ENCODE measurements at places on chromosomes 4 and X. TPM values are rescaled to one million over a fixed set of nuclear protein-coding genes. Genes with fewer than 3 reads are reported as not detected.

NSG1 gene
- total RNA-seq, result 1.5 TPM

GRCh38 chr4:37767546-37767945, 58.9 kb upstream of the PGM2 start:
- H3K27ac ChIP-seq, result no peak overlapping the region
- H3K4me3 ChIP-seq, result no peak overlapping the region
- DNase-seq, result peak; percentile 83
- H3K27me3 ChIP-seq, result no peaks in the 10 kb centered on the region
- H3K36me3 ChIP-seq, result no peaks in the 10 kb centered on the region

RRAGB gene
- total RNA-seq, result 14.9 TPM

GRCh38 chrX:69221239-69222102, 56.2 kb upstream of the PJA1 start:
- no peaks in the 10 kb centered on the region for H3K27me3 ChIP-seq
- no peak overlapping the region for H3K4me3 ChIP-seq
- no peak overlapping the region for H3K27ac ChIP-seq
- no peaks in the 10 kb centered on the region for H3K4me1 ChIP-seq
- DNase-seq, result no peak

- H3K27ac ChIP-seq, result peak overlapping the region; percentile 67
- peaks cover 14% of the 10 kb centered on the region for H3K4me1 ChIP-seq
- no peak for DNase-seq
- H3K27me3 ChIP-seq, result no peaks in the 10 kb centered on the region
These were observed 14.6 kb downstream of the SMIM20 start for GRCh38 chr4:25928379-25929297.

S100G gene
- not detected for total RNA-seq

GRCh38 chrX:110241816-110242215, 76.1 kb downstream of the AMMECR1 start:
- no peaks in the 10 kb centered on the region for H3K36me3 ChIP-seq
- no peaks in the 10 kb centered on the region for H3K4me1 ChIP-seq
- DNase-seq, result no peak
- no peak overlapping the region for H3K4me3 ChIP-seq

DNA sequence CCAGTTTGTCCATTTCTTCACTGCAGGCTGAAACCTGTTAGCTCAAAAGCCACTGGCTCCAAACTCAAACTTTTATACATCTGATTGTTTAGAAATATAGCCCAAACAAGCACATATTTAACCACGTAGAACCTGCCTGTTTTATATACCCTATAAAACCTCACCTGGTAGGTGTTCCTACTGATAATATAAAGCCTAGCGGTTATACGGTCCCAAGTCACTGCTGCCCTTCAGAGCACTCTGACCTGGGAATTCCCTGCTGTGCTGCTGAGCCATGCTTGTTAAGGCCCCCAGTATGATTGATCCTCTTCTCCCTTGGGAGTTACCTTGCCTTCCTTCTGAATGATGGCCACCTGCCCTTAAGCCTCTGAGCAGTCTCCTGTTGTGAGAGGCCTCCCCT, 432.8 kb upstream of the LCORL start:
- H3K36me3 ChIP-seq, result no peaks in the 10 kb centered on the region
- H3K4me3 ChIP-seq, result no peak overlapping the region
- no peaks in the 10 kb centered on the region for H3K4me1 ChIP-seq

DNA sequence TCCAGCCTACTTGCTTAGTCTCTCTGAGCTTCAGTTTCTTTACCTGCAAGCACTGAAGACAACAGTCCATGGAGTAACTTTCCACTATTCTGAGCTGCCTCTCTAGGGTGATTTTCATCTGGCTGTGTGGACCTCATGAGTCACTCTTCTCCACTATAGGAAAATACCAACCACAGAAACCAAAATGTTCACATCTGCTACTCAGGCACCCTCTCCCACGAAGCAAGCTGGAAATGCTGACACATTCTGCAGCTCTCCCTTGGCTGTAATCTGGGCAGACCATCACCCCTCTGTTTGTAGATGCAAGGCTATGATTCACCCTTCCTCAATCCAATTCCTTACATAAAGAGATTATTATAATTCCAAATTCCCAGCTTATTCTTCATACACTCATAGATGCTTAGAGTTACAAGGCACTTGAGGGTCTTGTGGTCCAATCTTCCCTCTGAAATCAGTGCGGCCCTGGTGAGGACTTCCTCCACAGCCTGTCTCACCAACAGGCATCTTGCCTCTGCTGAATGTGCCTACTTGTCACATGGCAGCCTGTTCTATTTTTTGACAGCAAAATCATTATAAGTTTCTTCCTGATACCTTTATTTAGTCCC, 97.0 kb upstream of the LNX1 start:
- no peaks in the 10 kb centered on the region for H3K27me3 ChIP-seq
- no peak overlapping the region for H3K27ac ChIP-seq
- no peak overlapping the region for H3K4me3 ChIP-seq

TGIF2LX gene
- not detected for total RNA-seq

DNA sequence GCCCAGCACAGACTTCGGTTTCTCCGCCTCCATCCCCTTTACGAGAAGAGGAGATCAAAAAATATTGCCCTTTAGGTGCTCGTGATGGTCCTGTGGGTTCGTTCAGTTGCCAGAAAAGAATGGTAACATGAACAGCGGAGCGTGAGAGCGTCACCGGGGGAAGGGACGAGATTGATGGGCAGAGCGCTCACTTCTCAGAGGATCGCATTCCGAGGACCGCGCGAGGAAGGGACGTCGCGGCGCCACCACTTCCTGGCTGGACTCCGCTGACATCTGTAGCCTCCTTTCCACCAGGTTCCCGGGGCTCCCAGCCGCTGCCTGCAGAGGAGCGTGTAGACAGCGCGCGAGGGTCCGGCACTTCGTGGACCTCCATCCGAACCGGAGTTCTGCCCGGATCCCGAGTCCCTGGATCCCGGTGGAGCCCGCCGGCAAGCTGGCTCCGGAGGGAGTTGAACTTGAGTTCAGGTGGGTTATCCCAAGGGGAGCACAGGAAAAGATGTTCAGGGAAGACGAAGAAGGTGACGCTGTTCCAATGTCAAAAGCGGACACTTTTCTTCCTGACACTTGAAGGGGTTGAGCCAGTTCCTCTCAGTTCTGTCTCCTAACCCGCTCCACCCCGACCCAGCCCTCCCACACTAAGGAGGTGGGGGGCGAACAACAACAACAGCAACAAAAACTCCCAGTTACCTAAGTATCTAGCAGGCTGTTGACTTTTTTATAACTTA, 484 bp downstream of the GALNTL6 start:
- H3K27me3 ChIP-seq, result peaks cover 30% of the 10 kb centered on the region
- no peaks in the 10 kb centered on the region for H3K36me3 ChIP-seq

DNA sequence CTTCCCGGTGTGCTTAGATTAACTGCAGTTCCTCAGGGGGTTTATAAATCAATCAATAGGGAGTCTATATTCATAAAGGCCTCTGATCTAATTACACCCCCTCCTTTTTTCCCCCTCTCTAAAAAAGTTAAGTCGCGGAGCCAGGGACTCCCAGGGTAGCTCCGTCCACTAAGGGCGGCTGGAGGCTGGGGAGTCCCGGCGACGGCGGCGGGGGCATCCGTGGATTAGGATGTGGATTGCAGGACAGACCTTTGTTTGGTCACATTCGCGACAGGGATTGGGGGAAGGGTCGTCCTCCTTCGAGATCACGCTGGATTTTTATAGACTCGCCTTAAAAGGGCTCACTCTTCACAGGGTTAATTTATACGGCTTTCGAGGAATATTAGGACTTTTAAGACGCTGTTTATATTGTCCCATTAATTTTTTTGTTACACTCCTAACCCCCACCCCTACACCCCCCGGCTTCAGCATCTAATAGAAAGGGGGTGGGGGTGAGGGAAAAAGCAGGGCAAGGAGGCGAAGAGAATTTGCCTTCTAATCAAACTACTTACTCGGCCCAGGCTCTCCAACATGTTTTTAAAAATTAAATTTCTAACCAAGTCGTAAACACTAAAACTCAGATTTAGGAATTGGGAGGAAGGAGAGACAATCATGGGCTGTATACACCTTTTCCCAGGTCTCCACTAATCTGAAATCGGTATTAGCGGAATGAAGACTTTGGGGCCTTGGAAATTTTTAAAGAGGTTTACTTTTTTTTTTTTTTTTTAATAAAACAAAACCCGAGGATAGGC, 8.5 kb downstream of the PITX2 start:
- H3K4me3 ChIP-seq, result no peak overlapping the region
- peaks cover 6% of the 10 kb centered on the region for H3K4me1 ChIP-seq
- H3K27ac ChIP-seq, result no peak overlapping the region
- peaks cover 93% of the 10 kb centered on the region for H3K27me3 ChIP-seq

BGN gene
- total RNA-seq, result 205 TPM

GPRASP1 gene
- 5.5 TPM for total RNA-seq

SUPT20HL1 gene
- not detected for total RNA-seq

DNA sequence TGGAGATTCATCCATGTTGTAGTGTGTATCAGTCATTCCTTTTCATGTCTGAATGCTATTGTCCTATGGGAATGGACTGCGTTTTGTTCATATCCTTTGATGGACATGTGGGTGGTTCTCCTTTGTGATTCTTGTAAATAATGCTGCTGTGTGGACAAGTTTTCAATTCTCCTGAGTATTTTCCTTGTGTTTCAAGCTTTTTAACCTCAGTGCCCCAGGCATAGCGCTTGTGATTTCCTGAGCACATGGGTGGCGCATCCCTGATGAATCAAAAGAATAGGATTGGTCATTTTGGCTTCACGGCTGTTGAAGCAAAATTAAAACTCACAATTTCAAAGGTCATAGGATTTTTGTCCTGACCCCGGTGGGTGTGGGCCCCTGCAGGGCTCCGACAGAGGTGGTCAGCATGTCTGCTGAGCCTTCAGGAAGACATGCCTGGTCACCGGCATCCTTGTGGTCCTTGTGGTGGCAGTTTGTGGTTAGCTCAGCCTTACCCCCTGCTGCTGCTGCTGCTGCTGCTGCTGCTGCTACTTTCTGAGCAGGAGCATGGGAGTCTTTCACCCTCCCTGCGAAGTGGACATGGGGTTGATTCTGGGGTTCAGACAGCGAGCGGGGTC, 30.0 kb downstream of the SHROOM2 start:
- no peak overlapping the region for H3K27ac ChIP-seq
- H3K4me1 ChIP-seq, result no peaks in the 10 kb centered on the region
- H3K4me3 ChIP-seq, result no peak overlapping the region
- H3K36me3 ChIP-seq, result no peaks in the 10 kb centered on the region
- no peak for DNase-seq
- no peaks in the 10 kb centered on the region for H3K27me3 ChIP-seq

DNA sequence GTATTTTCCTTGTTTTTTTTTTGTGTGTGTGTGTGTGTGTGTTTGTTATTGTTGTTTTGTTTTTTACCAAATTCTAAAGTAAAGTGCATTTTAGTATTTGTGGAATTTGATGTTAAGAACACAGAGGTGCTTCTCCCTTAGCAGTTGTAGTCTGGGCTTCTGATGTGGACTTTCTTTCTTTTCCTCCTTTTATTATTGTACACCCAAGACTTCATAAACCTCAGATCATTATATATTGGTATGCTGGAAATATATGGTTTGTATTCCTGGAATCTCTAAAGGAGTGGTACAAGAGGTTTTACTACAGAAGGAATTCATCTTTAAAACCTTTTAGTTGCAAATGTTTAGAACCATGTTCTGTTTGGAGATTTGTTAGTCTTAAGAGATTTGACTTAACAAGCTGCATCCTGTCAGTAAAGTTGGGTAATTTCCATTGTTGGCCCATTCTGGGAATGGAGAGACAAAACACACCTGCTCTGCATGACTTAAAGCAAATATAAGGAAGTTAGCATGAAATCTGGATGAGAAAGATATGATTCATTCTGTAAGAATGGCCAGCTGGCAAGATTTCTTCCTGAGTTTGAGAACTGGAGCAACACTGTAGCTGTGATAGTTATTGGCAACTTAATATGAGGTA, 64.0 kb downstream of the SMAD1 start:
- H3K27me3 ChIP-seq, result no peaks in the 10 kb centered on the region
- peak overlapping the region; percentile 17 for H3K27ac ChIP-seq
- peaks cover 12% of the 10 kb centered on the region for H3K36me3 ChIP-seq
- H3K4me1 ChIP-seq, result peaks cover 13% of the 10 kb centered on the region
- H3K4me3 ChIP-seq, result no peak overlapping the region
- DNase-seq, result no peak

GRCh38 chr4:48321312-48321711, 20.0 kb upstream of the SLAIN2 start:
- no peaks in the 10 kb centered on the region for H3K27me3 ChIP-seq
- no peaks in the 10 kb centered on the region for H3K36me3 ChIP-seq
- H3K4me3 ChIP-seq, result no peak overlapping the region
- H3K27ac ChIP-seq, result no peak overlapping the region
- H3K4me1 ChIP-seq, result no peaks in the 10 kb centered on the region
- no peak for DNase-seq

ESX1 gene
- total RNA-seq, result not detected

DNA sequence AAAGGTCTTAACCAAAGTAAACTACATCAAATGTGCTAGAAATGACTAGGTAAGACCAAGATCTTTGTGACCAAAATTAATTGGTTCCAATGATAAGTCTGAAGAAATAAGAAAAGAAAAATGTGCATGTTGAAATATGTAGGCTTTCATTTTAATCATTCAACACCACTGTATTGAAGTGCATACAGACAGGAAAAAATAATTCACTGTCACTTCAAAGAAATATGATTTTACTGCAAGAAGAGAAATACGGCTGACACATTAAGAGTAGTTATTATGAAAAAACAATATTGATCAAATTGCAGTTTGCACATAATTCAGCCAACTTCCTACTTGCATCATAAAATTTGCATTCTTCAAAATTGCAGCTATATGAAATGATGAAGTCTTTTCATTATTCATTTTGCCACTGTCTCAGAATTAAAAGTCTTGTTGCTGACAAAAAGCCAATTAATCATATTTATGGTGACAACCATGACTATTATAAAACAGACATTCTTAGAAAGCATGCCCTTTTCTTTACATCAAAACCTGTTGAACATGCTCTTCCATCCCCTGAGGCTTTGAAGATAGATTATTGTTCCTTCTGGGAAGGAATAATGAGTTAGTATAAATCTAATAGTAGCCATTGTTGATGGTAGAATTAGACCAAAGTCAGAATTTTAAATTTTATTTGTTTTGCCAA, 405.9 kb upstream of the MAD2L1 start:
- no peaks in the 10 kb centered on the region for H3K4me1 ChIP-seq
- no peak for DNase-seq
- H3K36me3 ChIP-seq, result no peaks in the 10 kb centered on the region
- H3K27me3 ChIP-seq, result no peaks in the 10 kb centered on the region

- no peaks in the 10 kb centered on the region for H3K4me1 ChIP-seq
- no peaks in the 10 kb centered on the region for H3K36me3 ChIP-seq
- H3K4me3 ChIP-seq, result no peak overlapping the region
- DNase-seq, result no peak
- H3K27me3 ChIP-seq, result no peaks in the 10 kb centered on the region
These were observed 143.1 kb downstream of the C4orf33 start for GRCh38 chr4:129239088-129239487.

DNA sequence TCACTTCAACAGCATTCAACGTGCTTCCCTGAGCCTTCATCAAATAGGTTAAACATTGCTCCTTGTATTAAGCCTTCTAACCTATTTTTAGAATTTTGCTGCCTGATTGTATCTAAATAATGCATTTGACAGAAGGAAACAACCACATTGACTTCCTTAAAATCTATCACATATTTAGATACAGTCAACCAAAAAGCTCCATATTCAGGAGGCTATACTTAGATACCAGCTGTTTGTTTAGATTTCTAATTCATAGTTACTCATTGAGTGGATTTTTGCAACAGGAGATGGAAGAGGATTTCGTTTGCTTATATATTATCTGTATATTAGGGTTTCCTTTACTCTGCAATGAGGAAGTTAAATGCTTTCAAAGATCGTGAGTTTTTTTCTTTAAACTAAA, 241.1 kb upstream of the PPP1R2C start:
- H3K36me3 ChIP-seq, result no peaks in the 10 kb centered on the region
- no peak overlapping the region for H3K27ac ChIP-seq
- H3K4me1 ChIP-seq, result no peaks in the 10 kb centered on the region
- DNase-seq, result no peak
- no peaks in the 10 kb centered on the region for H3K27me3 ChIP-seq

All from upper lobe of right lung (tissue), 1 donor.